ENCODE measurements at places on chromosomes 16 and 17.

- no peaks in the 10 kb centered on the region for H3K27me3 ChIP-seq
- H3K36me3 ChIP-seq: no peaks in the 10 kb centered on the region
- peaks cover 17% of the 10 kb centered on the region for H3K4me1 ChIP-seq
Measured at GRCh38 chr17:50721194-50722010, 2.0 kb downstream of the LUC7L3 start.

- no peak overlapping the region for H3K27ac ChIP-seq
- peaks cover 91% of the 10 kb centered on the region for H3K36me3 ChIP-seq
- no peaks in the 10 kb centered on the region for H3K27me3 ChIP-seq
- no peak overlapping the region for H3K4me3 ChIP-seq
Measured at GRCh38 chr17:47813077-47813476, 8.5 kb downstream of the OSBPL7 start.

DNA sequence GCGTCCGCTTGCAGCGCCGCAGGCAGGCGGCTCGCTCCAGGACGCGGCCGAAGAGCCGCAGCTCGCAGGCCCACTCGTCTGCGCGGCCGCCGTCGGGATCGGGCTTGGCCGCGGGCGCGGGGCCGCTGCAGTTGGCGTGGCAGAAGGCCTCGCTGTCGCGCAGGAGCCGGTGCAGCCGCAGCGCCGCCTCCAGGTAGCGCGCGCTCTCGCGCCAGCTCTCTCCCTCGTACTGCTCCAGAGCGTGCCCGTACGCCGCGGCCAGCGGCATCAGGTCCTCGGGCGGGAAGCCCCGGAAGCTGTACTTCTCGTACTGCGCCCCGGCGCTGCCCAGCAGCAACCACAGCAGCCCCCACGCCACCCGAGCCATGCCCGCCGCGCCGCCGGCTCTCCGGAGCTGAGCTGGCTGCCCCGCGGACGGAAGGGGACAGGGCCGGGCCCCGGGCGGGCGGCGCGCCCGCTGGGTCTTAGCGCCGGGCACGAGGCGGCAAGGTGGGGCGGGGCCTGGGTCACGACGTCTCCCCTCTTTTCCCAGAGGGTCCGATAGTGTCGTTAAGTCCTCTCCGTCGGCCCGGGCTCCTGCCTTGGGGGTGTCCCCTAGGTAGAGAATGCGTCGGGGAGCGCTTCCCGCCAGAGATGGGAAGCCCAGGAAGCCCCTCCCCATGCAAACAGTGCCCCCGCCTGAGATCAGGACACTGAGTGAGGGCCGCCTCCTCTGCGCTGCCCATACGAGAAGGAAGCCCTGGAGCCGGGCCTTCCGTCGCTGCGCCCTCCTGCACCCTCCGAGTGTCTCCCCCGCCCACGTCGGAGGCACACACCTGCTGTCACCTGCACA, at the start of gene P3H4:
Gene P3H4 (minus strand): TSS at position 401 of the 832 bp plus-strand sequence. CDS start 34 bp downstream, at position 367.
- H3K27me3 ChIP-seq: no peaks in the 10 kb centered on the region
- peak within 1 kb of the TSS; percentile 42 for H3K27ac ChIP-seq
- H3K36me3 ChIP-seq: no peaks in the 10 kb centered on the region
- peaks cover 24% of the 10 kb centered on the region for H3K4me1 ChIP-seq
- DNase-seq: peak; percentile 44
- peak within 1 kb of the TSS; percentile 68 for H3K4me3 ChIP-seq

GRCh38 chr16:85749771-85750145, 1.1 kb downstream of the C16orf74 start:
- H3K27me3 ChIP-seq: peaks cover 20% of the 10 kb centered on the region
- peaks cover 13% of the 10 kb centered on the region for H3K4me1 ChIP-seq
- no peak for DNase-seq

GRCh38 chr17:9702482-9702881, 57.2 kb downstream of the USP43 start:
- H3K4me3 ChIP-seq: no peak overlapping the region
- no peak overlapping the region for H3K27ac ChIP-seq
- H3K36me3 ChIP-seq: no peaks in the 10 kb centered on the region

Data from effector memory CD4-positive, alpha-beta T cell (primary cell).